Suppressor macrophage treated with lipopolysaccharide for 1 hour (primary cell): ENCODE measurements at places on chromosomes 5 and 9.

DNA sequence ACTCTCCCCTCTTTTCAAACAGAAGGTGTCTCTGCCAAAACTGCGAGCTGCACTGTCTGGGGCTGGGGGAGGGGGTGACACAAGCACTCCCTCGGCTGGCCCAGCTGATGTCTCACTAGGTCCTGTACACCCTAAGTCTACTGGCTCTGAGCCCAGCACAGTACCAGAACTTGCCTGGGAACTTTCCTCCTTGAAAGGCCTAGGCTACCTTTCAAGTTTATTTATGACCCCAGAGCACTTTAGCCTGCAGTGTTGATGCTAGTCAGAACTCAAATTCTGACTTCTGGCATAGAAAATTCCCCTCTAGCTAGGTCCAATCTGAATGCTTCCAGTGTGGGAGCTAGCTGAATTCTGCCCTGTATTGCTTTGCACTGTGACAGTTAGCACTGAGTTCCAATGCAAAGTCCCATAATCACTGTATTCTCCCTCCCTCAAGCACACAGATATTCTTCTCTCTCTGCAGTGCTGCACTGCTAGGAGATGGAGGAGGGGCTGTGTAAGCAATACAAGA, 10.5 kb downstream of the LURAP1L start:
- DNase-seq: no peak

GRCh38 chr5:147751156-147751830, 31.2 kb downstream of the JAKMIP2 start:
- no peak for DNase-seq

- no peak for DNase-seq
These were observed 9.7 kb upstream of the PRKACG start for GRCh38 chr9:69023650-69024049.

DNA sequence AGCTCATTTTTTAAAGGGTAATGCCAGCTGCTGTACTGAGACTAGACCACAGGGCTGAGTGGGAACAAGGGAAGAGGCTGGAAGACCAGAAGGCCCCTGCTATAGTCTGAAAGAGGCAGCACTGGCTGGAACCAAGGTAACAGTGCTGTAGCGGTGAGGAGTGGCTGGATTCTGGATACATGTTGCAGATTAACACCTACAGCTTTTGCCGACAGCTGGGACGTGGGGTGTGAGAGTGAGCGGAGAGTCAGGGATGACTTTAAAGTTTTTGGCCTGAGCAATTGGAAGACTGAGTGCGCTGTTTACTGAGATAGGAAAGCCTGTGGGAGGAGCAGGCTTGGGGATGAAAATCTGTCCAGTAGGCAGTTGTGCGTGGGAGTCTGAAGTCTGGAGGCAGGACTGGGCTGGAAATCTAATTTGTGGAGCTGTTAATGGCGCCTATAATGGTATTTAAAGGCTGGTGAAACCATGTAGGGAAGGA, 26.5 kb downstream of the AQP7 start:
- no peak for DNase-seq

GRCh38 chr9:15349892-15350761, 43.1 kb upstream of the TTC39B start:
- no peak for DNase-seq

- DNase-seq: no peak
These were observed 70.3 kb downstream of the APTX start for GRCh38 chr9:32931129-32931528.

- no peak for DNase-seq
These were observed at the start of gene COL5A1 for GRCh38 chr9:134641173-134641989. TSS of gene COL5A1 (plus strand) at chr9:134641803. CDS start at chr9:134642188, 385 bp downstream.

DNA sequence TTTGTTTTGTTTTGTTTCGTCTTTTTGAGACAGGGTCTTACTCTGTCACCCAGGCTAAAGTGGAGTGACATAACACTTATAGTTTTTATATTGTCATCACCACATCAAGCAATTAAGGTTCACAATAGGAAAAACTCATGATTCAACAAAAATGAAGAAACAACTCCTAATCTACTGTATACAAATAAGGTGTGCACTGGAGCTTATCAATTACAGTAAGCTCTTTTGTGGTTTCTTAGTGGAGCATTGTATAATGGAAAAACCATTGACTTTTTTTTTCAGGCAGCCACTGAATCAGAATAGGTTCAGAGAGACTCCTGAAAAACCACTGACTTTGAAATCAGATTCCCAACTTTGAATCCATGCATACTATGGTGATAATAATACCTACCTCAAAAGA, 10.8 kb upstream of the PLIN2 start:
- DNase-seq: no peak

DNA sequence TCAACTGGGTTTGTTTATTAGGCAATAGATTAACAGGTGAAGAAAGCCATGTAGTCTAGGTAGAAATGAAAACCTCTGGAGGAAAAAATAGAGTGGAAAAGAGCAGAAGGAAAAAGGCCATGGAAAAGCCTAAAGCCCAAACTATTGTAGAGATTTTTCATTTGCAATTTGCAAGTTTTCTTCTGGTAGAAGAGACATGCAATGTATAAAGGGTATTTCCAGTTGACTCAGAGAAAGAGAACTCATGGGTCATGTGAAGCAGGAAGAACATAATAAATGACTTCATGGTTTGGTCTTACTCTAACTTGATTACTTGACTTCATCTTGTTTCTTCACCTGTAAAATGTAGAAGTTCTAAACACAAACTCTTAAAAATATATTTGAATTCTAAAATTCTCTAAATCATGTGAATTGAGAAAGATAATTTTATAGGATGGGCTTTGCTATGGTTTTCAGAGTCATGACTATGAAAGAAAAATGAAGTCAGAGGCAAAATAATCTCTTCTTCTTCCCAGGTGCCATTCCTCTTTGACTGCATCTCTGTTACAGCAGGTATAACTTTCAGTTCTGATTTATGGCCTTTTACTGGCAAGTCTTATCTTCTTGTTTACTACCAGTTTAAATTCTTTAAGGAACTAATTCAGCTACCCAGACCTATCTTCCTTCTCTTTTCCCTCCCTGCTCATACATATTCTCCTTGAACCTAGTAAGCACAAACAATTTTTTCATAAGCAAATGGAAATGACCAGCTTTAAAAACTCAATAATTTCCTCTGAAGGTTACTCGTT, 47.7 kb upstream of the TMC1 start:
- DNase-seq: peak; percentile 92

DNA sequence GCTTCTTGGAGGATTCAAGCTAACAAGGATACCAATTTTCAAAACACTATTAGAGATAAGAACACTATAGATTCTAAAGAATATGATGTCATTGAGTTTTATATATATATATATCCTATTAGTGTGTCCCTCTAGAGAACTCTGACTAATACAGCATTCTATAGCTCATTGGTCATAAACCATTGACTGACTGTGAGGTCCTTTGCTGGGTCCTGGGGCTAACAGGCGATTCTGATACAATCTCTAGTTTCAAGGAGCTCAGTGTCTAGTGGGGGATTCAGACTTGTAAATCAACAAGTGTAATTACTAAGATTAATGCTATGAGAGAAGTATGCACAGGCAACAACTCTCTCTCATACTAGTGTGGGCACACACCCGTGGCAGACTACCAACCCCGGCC, 234.5 kb downstream of the DENND1A start:
- DNase-seq: no peak

GRCh38 chr9:109439378-109440116, 58.6 kb downstream of the PTPN3 start:
- DNase-seq: no peak

DNA sequence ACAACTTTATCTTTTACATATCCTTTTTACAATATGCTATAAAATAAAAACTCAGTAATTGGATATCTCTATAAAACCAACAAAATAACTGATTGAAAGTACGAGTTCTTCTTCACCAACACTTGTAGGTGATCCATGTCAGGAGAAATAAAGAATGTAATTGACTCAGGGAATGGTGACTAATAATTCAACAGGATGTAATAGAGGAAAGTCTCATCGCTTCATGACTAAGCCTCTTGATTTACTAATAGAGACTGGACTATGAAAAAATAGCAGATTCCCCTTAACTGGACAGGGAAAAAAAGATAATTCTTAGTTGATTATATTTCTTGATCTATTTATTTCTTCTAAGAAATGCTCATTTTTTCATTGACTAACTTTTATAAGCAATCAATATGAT, 507.7 kb upstream of the PTGER4 start:
- peak; percentile 51 for DNase-seq

GRCh38 chr9:123426406-123426805, 70.4 kb downstream of the CRB2 start:
- DNase-seq: no peak

GRCh38 chr5:105030153-105030552, 1467.6 kb upstream of the NUDT12 start:
- DNase-seq: no peak

DNA sequence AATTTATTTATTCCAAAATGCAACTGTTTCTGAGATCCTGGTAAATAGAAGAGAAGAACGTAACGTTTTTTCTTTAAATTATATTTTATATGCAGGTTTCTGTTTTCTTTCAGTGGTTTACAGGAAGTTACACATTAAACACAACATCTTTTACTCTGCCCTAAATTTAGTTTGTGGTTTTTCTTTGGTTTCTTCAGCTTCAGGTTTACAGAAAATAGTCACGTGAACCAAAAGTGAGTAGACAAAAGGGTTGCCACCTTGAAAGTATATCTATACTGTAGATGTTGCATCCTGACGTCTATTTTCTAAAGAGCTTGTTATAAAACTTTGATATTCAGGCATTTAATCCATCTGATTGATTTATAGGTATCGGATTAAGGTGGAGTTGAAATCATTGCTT, 1236.6 kb downstream of the MAT2B start:
- DNase-seq: no peak

GRCh38 chr9:129285979-129286772, 108.1 kb upstream of the IER5L start:
- no peak for DNase-seq

GRCh38 chr5:126497506-126497905, 74.3 kb downstream of the GRAMD2B start:
- no peak for DNase-seq

GRCh38 chr9:123472862-123473614, 117.0 kb downstream of the CRB2 start:
- no peak for DNase-seq
